HTR-8/SVneo (cell line): ENCODE measurements at places on chromosomes 6 and 20.

DNA sequence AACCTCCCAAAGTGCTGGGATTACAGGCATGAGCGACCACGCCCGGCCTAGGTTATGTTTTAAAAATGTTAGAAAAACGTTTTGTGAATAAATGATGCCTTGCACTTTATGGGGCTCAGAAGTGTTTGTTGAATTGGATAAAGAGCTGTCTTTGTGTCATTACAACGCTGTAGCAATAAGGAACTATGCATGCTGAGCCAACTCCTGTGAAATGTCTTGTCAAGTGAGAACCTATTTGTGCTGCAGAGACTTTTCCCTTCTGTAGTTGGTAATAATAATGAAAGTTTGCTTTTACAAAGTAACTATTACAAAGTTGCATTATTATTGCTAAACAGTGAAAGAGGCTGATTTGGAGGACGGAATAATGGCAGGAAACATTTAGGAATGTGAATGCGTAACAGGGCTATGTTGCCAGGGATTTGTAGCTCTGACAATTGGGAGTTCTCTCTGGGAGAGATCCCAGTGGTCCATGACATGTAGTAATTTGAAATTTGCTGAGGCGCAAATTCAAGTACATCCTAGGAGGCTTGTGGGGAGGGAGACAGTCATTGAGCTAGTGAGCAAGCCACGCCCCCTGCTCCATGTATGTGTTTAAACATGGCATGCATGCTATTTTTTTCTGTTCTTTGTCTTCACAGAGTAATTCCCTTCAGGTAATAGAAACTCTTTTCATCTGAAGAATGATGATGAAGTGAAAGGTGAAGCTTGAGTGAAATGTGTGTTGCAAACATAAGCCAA lies 16.8 kb upstream of the BICRAL start:
- no peak for DNase-seq

- DNase-seq = no peak
Measured at GRCh38 chr20:48364688-48365421, 462.9 kb downstream of the PREX1 start.

DNA sequence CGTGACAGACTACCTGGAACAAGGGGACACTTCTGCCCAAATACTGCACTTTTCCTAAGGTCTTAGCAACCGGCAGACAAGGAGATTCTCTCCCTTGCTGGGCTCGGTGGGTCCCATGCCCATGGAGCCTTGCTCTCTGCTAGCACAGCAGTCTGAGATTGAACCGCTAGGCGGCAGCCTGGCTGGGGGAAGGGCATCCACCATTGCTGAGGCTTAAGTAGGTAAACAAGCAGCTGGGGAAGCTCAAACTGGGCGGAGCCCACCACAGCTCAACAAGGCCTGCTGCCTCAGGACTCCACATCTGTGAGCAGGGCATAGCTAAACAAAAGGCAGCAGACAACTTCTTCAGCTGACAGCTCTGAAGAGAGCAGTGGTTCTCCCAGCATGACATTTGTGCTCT lies 87.8 kb upstream of the ASCC3 start:
- DNase-seq = no peak

DNA sequence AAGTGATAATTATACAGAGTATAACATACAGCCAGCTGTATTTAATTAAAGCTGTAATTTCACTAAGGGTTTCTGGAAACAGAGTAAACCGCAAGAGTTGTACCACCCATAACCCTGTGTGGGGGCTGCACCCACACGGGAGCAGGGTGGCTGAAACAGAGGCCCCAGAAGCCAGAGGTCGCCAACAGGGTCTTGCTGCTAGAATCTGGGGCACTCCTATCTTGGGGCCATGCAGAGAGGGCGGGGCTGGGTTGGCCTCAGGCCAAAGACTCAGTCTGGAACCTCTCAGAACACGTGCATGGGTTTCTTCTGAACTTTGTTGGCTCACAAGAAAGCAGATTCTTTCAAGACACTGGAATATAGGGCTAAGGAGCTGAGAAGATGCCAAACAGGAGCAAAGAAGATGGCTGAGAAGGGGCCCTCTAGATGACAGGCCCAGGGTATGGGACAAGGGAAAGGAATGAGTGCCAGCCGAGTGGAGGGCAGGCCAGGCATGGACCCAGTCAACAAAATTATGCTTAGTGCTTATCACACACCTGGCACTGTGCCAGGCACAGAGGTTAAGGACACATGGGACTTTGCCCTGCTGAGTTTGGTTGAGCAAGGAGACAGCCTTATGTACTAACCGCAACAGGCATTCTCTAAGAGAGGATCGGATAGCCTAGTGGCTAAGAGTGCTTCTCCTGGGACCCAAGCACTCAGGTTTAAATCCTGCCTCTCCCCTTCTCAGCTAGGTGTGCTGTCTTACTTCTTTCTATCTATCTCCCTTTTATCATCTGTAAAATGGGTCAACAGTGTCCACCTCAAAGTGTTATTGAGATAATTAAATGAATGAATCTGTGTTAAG lies 96.6 kb upstream of the FOXP4 start:
- DNase-seq = no peak

DNA sequence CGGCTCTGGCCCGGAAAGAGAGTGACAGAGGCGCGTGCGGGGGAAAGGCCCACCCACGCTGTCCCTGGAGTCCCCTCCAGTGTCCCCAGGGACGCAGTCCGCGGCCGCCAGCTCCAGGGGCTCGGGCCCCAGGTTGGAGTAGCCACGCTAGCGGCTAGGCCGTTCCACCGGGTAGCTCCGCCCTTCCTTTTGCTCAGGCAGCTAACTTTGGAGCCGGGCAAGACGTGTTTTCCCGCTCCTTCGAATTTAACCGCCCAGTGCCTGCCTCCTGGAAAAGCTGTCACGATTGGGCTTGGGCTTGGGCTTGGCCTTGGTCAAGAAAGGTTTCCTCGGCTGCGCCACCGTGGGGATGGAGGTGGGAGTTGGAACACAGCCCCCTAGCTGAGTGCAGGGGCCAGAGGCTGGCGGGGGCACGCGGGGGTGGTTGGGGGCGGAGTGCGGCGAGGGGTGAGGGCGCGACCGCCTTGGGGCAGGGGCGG lies 4.7 kb downstream of the LINC00237 start:
- DNase-seq = no peak

GRCh38 chr6:118495485-118496280 lies 52.4 kb upstream of the PLN start:
- no peak for DNase-seq

DNA sequence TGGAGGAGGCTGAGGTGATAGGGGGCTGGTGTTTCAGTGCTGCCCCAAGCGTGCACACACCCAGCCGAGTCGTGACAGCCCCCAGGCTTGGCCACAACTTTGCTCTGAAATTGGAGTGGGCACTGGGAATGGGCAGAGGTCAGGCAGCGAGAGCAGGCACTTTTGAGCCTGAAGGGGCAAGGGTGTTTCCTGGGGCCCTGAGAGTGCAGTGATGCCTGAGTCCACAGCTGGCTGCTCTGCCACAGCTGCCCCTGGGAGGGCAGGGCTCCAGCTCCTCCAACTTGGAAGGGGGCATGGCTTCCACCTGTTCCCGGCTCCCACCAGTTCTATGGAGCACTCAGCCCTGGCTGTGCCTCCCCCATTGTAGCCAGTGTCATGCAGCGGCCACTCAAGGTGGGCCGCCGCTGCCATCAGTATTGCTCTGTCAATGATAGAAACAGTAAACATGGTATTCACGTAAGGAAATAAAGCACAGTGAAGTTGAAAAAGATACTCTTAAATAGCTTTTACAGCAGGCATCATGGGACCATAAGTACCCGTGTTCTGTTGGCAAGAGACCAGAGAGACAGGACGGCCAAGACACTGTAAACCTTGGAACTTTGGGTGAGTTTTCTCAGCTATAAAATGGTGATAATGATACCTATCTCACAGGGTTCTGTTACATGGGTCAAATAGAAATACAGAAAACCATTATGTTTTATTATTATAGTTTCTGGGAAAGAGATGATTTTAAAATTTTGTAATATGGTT lies 108.9 kb downstream of the THEMIS start:
- no peak for DNase-seq

DNA sequence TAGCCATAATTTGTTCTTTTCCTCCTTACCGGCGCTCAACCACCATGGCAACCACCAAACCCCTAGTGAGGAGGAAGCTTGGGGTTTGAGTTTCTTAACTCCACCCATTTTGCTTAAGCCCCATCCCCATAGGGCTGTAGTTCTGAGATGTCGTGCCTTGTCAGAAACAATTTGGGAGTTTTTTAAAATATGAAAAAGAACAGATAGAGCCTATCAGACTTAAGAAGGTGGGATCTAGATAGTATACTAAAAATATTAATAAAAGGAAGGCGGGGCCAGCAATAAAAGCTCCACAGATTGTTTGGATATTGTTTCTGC lies 5.6 kb downstream of the BRD2 start:
- no peak for DNase-seq

GRCh38 chr6:106178900-106179299 lies 92.8 kb downstream of the PRDM1 start:
- no peak for DNase-seq

DNA sequence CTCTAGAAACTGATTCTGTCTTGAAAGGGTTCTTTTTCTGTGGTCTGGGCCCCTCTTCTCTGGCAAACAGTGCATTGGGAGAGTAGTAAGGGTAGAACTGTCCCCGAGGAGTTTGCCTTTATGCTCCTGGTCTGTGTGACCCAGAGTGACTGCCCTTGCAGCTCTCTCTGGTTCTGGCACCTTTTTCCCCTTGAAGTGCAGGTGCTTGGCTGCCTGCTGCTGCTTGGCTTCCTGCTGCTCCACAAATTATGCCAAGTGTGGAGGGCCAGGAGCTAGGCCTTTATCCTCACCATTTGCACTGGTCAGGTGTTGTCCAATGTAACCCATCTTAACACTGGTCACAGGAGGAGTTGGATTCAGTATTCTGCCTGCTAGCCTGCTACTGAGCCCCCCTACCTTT lies 11.2 kb downstream of the KIZ start:
- DNase-seq = no peak

DNA sequence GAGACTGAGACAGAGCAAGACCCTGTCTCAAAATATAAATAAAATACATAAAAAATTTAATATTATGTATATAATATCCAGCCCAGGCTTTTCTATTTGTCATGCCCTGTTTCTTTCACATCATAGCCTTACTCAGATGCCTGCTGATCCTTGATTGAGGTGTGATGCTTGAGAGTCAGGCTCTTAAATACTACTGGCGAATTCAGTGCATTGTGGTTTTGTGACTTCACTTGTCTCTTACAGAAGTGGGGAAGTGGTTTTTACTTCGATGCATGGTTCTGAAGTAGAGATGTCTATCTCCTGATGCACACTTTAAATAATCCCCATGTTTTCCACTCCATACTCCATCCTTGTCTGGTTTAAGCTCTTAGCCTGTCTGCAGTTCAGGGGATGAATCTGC lies 29.1 kb downstream of the ASXL1 start:
- no peak for DNase-seq

GRCh38 chr20:45783656-45784294 lies 7.9 kb downstream of the WFDC3 start:
- no peak for DNase-seq

GRCh38 chr6:107105511-107106116 lies 9.7 kb downstream of the BEND3 start:
- no peak for DNase-seq

- DNase-seq = peak; percentile 24
Measured at GRCh38 chr6:129050086-129050485, 167.1 kb downstream of the LAMA2 start.

DNA sequence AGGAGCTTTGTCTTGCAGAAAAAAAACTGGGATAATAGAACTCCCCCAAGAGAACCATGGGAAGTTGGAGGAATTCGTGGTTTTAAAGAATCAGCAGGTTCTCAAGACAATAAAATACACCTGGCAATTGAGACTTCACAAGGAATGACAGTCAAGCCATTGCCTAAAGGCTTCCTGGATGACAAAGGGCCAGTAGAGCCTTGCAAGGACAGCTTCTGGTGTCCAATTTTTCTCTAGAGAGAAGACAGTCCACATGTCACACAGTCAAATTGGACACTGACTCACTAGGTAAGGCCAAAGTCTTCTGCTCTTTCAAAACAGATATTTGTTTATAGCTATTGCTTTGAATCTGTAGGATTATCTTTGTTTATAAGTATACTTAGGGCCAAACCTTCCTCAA lies 80.3 kb upstream of the BMP5 start:
- no peak for DNase-seq

DNA sequence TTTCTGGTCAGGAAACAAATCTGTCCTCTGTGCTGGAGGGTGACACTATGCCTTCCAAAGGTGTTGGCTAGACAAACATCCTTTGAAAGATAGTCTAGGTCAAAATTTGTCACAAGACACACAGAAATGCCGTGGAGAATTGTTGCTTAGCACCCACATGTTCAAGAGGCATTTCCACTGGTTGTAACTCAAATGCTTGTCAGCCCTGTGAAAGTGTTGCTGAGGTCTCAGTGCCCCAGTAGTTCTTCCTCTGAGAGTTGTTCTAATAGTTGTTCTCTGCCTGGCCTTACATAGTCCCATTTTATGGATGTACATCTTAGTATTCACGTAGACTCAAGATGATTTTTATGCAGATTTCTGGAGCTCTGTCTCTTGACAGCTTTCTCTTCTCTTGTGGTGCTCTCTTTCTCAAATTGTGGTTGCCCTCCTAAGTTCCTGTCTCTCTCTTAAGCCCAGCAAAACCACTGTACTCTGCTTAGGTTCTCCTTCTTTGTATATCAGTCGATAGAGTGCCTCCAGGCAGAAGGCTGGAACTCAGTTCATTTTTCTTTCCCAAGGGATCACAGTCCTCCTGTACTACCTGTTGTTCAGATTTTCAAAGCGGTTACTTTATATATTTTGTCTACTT lies 39.5 kb upstream of the REV3L start:
- DNase-seq = no peak

- DNase-seq = no peak
Measured at GRCh38 chr20:42985628-42986027, 204.1 kb downstream of the PTPRT start.

- DNase-seq = no peak
Measured at GRCh38 chr20:23602241-23602640, 3.5 kb downstream of the CST9 start.

- DNase-seq = no peak
Measured at GRCh38 chr6:144805049-144805448, 519.9 kb downstream of the UTRN start.

DNA sequence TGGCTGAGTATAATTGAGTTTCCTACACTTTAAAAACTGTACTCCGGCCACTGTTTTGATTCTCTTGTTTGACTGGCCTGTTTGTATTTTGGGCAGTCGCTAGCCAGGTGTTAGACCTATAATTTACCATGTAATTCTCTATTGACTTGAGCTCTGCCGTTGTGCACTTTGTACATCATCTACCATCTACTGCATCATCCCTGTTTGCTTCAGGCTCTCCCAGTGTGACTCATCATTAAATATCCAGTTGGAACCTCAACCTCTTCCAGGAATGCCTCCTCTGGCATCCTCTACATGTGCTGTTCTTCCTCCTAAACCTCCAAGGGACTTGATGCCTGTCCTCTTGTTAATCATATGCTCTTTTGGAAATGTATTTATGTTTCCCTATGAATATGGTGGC lies 72.3 kb downstream of the FARS2 start:
- DNase-seq = no peak

DNA sequence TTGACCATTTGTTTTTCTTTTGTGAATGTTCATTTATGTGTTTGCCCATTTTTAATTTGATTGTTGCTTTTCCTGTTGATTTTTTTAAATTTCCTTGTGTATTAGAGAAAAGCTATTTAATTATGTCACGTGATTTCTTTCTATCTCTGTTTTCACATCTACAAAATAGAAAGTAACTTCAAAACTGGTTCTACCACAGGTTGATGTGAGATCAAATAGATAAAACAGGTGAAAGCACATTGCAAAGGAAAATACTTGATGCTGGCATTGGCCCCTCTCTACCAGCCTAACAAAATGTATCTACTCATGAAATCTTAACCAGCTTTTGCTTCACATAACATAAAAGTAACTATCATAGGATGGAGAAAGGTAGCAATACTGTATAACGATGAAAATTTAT lies 129.2 kb downstream of the TMEM242 start:
- no peak for DNase-seq
